Lung microvascular endothelial cell (primary cell): ENCODE measurements at places on chromosomes 6 and 20. TPM values are rescaled to one million over a fixed set of nuclear protein-coding genes. Genes with fewer than 3 reads are reported as not detected.

The ADGRF1 gene
- total RNA-seq: not detected in 2 replicates

GRCh38 chr6:41370488-41371111 lies 35.2 kb downstream of the NCR2 start:
- DNase-seq: no peak

GRCh38 chr6:122770835-122771601 lies 8.5 kb upstream of the FABP7 start:
- no peak for DNase-seq

GRCh38 chr6:90168693-90169131 lies 127.9 kb downstream of the BACH2 start:
- no peak for DNase-seq

GRCh38 chr6:35969646-35970045 lies 48.7 kb upstream of the SRPK1 start:
- DNase-seq: no peak

DNA sequence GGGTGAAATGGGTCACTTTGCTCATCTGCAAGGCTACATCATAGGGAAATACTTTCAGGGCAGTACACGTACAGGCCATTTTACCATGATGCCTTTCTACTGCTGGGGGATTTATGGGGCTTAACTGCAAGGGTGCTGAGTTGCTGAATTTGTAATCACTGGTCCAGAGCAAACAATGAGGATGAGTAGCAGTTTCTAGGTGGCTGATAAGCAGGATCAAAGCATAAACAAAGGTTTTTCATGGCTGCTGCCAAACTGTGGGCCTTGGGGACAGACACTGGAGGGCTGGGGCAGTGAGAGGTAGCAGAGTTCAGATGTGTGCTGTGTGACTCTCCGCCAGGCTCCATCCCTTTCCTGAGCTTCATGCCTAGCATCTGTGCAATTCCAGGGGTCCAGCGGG lies 68.3 kb downstream of the CNBD2 start:
- DNase-seq: no peak

DNA sequence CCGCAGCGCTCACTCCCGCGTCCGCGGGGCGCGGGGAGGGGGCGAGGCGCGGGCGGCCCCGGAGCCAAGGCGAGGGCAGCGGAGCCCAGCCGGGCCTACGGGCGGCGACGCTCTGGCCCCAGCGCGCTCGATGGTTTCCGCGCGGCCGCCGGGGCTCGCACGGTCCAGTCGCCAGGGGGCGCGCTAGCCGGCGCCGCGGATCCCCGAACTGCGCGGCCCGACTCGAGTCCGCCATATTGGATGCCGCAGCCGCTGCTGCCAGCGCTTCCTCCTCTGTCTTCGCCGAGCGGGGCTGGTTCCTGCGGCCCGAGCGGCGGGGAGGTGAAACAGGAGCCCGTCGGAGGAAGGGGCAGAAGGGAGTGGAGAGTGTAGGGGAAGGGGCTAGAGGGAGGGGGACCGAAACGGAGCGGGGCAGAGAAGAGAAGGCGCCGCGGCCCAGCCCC lies at the start of gene SCAF8:
Gene SCAF8 (plus strand): TSS at position 234 of the 443 bp plus-strand sequence. CDS start 485 bp downstream, outside the sequence.
- DNase-seq: peak; percentile 90

- DNase-seq: peak; percentile 35
These were observed at the start of gene RSPO3 for GRCh38 chr6:127118298-127119101. Gene RSPO3, plus strand, starts transcription at chr6:127118671. Its CDS starts 522 bp downstream, at chr6:127119193.

The ZBTB12 gene
- 2.2 and 3.6 TPM in 2 replicates for total RNA-seq

DNA sequence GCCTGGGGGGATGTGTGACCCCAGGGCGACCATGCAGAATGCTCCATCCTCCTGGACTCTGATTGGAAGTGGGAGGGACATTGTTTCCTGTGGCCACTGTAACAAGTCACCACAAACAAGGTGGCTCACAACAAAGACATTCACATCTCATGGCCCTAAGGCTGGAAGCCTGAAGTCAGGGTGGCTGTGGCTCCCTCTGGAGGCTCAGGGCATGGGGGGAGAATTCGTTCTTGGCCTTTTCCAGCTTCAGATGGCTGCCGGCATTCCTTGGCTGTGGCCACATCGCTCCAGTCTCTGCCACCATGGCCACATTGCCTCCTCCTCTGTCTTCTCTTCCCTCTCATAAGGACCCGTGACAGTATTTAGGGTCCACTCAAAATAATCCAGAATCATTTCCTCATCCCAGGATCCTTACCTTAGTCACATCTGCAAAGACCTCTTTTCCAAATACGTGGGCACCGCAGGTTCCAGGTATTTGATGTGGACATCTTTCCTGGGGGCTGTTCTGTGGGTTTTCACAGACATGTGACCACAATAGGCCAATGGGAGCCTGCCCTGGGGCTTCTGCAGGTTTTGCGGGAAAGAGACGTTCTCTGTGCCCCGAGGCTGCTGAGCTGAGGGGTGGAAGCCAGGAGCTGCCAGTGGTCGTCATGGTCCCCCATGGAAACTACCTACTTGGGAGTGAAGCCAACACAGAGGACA lies 249.3 kb downstream of the PREX1 start:
- DNase-seq: no peak

The GMPR gene
- 5.2 and 15.9 TPM in 2 replicates for total RNA-seq

- DNase-seq: no peak
These were observed 59.6 kb downstream of the ERMARD start for GRCh38 chr6:169811072-169811471.

GRCh38 chr20:5945963-5946362 lies 4.4 kb downstream of the TRMT6 start:
- no peak for DNase-seq

GRCh38 chr6:30325873-30326525 lies 728 bp upstream of the TRIM39 start:
- no peak for DNase-seq

DNA sequence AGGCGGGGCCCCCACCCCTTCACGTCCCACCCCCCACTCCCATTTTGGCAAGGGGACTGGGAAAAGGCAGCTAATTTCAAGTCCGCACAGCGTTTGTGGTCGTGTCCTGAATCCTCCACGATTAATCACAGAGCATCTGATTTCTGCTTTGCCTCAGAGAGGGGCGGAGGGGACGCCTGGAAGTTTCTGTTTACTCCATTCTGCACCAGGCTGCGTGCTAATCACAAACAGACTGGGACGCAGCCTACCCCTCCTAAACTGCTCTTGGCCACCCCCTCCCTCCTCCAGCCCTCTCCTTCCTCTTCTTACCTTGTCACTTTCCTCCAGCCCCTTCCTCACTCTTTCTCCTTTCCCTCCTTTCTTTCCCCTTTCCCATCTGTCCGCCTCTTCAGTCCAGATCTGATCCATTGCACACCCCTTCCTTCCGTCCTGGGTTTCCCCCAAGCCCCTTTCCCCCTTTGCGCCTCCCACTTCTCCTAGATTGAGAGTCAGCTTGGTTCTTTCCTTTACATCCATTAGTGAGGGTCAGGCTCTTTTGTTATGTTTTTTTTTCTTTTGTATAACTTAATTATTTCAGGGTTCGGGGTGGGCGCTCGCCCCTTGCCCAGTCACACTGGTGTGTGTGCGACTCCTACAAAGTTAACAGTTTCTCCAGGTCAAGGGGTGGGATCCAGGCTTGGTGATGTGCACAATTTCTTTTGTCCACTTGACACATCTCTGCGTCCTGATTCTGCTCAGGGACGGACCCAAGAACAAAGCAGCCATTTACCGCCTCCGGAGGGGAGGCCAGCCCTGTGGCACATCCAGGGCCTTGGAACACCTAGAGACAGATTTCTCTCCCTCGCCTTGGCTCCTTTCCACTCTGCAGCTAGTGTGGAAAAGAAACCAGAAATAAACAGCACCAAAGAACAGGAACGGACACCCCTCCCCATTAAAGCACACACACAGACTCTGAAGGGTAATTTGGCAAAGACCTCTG lies 520 bp upstream of the RIPOR3 start:
- no peak for DNase-seq

The SEMG2 gene
- total RNA-seq: not detected in 2 replicates

The COL10A1 gene
- total RNA-seq: not detected in 2 replicates

DNA sequence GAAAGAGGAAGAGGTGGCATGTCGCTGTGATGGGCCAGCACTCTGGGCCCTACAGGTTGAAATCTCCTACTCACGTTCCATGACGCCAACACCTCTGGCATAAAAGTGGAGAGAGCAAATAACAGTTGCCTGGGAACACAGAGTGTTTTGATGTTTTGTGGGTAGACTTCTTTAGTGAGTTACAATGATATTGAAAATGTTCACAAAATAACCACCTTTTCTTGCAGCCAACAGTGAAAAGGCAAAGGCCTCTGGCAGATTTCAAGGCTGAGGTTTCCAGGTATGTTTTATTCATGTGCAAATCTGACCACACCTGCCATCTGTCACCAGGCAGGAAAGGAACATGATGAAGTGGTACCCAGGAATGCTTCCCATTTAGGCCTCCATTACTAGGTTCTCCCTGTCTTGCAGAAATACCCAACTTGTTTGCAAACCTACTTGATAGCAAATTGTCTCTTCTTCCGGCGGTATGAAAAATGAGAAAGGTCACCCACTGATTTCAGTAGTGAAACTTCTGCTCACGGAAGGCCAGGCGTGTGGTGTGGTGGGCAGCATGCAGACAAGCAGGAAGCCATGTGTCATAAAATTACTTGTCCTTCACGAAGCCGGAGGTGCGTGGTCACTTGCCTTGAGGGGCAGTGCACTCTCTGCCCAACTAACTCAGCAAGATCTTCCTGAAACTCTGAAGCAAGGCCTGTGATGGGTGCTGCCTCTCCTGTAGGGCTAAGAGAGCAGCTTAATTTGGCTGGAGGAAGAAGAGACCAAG lies 299.1 kb upstream of the PRDM1 start:
- no peak for DNase-seq

The SLC35F1 gene
- total RNA-seq: not detected in 2 replicates

GRCh38 chr6:130423044-130423443 lies 57.2 kb downstream of the TMEM200A start:
- no peak for DNase-seq

The SLC24A3 gene
- total RNA-seq: under 0.01 TPM in 1 of 2 replicates, not detected in the other

The RIN2 gene
- total RNA-seq: 71.4 and 80.2 TPM in 2 replicates

GRCh38 chr20:62364911-62365736 lies 2.0 kb downstream of the LAMA5 start:
- DNase-seq: no peak

The BFSP1 gene
- 0.60 and 1.7 TPM in 2 replicates for total RNA-seq

- DNase-seq: peak; percentile 53
These were observed 679 bp upstream of the PPDPF start for GRCh38 chr20:63519668-63520503.

The SYNJ2 gene
- 12.1 and 22.0 TPM in 2 replicates for total RNA-seq

The ZNF318 gene
- total RNA-seq: 3.9 and 5.6 TPM in 2 replicates

- DNase-seq: no peak
These were observed 417.8 kb downstream of the CDC5L start for GRCh38 chr6:44805238-44805846.

- no peak for DNase-seq
These were observed 837.1 kb downstream of the EPHA7 start for GRCh38 chr6:92582211-92582610.

GRCh38 chr20:20875716-20876115 lies 163.3 kb upstream of the RALGAPA2 start:
- DNase-seq: no peak

GRCh38 chr20:57651881-57652605 lies 31.8 kb upstream of the ZBP1 start:
- no peak for DNase-seq

- no peak for DNase-seq
These were observed 38.1 kb downstream of the CRYBG1 start for GRCh38 chr6:106398621-106399020.

GRCh38 chr6:126603410-126603809 lies 263.5 kb downstream of the CENPW start:
- DNase-seq: no peak

The ZNF165 gene
- total RNA-seq: 0.20 and 0.22 TPM in 2 replicates

The BMP7 gene
- not detected in 2 replicates for total RNA-seq

- DNase-seq: no peak
These were observed 61.9 kb downstream of the ECT2L start for GRCh38 chr6:138857775-138858174.

DNA sequence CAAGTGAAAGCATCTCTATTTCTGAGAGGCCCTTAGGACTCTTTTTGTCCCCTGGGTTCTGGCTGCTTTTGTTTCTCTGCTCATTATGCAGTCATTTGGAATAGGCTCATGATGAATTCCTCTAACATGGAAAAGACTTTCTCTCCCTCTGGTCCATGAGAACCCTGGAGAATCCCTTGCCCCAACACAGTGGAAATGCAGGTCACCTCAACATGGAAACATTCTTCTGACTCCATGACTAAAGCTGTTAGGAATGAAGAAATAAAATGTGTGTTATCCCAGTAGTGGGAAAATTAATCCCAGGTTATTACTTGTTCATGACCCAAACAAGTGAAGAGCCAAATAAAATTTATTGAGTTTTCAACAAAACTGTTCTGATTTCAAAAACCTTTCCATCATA lies 458.6 kb downstream of the EPM2A start:
- no peak for DNase-seq

The C6orf15 gene
- total RNA-seq: not detected in 2 replicates

DNA sequence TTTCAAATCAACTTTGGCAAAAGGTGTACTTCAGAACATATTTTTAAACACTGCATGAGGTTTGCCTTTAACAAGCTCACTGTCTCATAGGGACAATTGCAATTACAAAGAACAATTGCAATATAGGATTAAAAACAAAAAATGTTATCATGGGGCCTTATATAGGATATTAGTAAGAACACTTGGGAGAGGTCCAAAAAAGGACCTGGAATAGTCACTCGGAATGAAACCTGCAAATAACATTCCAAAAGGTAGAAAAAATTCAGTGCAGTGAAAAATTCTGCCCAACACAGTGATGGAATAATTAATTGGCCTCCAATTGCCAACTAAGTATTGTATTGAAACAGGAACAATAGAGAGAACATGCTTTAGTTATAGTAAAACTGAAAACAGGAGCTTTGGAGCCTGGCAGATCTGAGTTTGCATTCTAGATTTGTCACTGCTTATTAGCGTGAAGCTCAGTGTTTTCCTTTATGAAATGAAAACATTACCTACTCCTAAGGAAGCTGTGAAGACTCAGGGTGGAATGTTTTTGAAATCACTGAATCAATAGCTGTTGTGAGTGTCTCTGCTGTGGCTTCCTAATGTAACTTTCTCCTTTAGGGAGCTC lies 172.6 kb upstream of the BMP5 start:
- peak; percentile 52 for DNase-seq

The TREM1 gene
- total RNA-seq: not detected in 2 replicates

GRCh38 chr20:45361793-45362192 lies 1.2 kb upstream of the SYS1 start:
- no peak for DNase-seq

The TCF21 gene
- not detected in 2 replicates for total RNA-seq

The BHLHE23 gene
- total RNA-seq: not detected in 2 replicates

DNA sequence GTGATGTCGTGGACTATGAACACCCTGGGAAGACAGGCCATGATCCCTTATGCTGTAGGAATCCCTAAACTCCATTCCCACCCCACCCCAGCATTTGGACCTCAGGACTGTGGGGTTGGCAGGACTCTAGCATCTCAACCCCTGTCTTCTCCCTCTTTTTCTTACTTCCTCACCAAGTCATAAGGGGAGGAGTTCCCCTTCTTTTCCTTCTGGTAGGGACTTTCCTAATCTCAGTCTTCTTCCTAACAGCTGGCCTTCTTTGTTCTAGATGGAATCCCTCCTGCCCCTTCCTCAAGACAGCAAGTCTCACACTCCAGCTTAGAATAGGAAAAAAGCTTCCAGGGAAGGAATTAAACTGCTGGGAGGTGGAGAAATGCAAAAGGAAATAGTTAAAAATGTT lies 2.3 kb upstream of the SIRPB2 start:
- no peak for DNase-seq
